ENCODE measurements at places on chromosomes 4 and X.

- DNase-seq, result no peak
These were observed 93.8 kb upstream of the HELT start for GRCh38 chr4:184924516-184924915.

DNA sequence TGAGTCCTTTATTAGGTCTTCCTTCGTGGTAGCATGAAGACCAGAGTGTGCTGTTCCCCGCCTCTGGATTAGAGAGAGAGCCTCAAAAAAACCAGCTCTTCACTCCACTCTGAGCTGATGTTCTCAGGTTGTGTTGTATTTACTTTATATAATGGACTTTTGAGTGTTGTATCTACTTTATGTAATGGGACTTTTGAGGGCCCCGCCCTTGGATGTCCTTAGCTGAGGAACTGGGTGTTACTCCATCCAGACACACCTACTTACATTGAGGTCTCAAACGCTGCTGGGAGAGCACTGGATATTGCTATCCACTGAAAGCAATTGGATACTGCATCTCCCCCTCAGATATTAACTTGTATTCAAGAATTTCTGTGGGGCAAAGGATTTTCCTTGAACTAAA lies 28.2 kb downstream of the ATP8A1 start:
- DNase-seq, result no peak

DNA sequence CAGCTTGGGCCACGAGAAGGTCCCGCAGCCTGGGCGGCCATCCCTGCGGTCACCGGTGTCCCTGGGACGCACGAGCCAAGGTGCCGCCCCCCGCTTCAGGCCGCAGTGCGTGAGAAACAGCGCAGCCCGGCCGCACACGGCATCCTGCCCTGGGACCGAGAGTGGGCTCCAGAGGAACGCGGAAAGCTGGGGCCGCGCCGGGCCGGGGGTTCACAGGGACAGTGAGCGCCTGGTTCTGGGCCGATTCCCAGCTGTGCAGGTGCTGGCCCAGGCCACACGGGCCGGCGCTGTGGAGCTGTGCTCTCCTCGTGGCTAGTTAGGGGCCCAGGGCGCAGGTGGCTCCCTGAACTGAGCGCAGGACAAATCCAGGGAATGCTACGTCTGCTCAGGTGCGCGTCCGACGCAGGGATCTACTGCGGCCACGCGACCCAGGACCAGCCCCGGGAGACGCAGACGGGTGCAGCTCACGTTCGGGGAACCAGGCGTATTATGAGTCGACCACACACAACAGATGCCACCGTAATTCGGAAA lies 25.8 kb upstream of the GTPBP6 start:
- DNase-seq, result no peak

GRCh38 chr4:3201718-3202702 lies 46.9 kb upstream of the MSANTD1 start:
- DNase-seq, result peak; percentile 30

- DNase-seq, result no peak
These were observed 231.4 kb downstream of the CWH43 start for GRCh38 chr4:49217492-49217891.

DNA sequence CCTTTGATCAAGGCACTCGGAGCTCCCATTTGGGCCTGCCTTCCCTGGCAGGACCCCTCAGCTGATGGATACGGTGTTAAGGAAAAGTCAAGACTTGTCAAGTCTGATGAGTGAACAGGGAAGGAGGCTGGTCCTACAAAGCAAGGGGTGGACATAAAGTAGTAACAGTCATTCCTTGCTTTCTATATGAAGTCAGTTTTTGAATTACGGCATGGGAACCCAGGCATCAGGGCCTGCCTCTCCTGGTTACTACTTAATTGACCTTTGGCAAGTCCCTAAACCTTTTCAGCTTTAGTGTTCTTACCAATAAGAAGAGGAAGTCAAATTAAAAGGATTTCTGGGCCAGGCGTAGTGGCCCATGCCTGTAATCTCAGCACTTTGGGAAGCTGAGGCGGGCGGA lies 7.0 kb downstream of the CHST7 start:
- DNase-seq, result no peak

GRCh38 chrX:41288641-41289040 lies 45.3 kb upstream of the DDX3X start:
- DNase-seq, result no peak

DNA sequence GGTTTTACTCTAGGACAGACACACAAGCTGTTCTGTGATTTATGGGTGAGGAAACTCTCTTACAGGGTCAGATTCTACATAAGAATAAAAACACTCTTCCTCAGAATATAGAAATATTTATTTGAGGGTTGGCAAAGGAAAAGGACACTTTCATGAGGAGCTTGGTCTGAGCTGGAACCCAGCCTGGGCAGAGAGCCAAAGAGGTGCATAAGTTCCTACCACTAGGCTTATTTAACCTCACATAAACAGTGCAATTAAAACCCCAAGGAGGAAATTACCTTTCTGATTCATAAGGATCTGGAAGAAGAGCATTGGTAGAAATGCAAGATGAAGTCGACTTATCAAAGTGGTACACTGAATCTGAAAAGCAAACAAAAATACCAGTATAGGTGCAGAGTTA lies 32.9 kb downstream of the SETD7 start:
- DNase-seq, result no peak

DNA sequence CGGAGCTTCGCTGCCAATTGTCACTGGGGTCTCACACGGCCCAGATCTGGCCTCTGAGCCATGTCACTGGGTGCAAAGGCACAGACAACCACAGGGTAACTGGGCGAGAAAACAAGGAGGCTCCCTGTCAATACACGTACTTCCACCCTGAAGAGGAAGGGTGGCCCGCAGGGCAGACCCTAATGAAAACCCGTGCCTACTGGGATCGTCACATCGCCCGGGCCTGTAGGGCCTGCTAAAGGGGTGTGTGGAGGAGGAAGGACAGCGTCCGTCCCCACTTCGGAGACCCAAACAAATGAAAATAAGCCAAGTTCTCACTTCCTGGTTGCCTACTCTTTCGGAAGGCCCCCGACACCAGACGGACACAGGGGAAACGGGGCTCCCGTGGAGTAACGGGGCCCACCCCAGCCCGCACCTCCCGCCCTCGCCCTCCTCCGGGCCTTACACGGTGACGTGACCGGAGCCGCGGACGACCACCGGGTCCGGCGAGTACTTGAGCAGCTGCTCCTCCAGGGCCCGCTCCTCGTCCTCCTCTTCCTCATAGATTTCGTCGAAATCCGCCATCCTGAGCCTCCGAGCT lies 578 bp downstream of the CHIC2 start:
- DNase-seq, result peak; percentile 37

DNA sequence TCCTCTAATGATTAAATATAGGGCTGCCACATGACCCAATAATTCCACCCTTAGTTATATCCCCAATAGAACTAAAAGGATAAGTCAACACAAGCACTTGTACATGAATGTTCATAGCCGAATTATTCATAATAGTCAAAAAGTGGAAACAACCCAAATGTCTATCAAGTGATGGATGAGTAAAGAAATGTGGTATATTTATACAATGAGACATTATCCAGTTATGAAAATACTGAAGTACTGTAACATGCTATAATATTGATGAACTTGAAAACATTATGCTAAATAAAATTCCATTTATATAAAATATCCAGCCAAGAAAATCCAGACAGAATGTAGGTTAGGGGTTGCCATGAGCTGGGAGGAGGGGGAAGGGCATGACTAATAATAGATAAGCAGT lies 436.7 kb upstream of the AADAT start:
- DNase-seq, result peak; percentile 71

GRCh38 chrX:1465286-1466231 lies 12.8 kb upstream of the ASMTL start:
- DNase-seq, result no peak

- peak; percentile 9 for DNase-seq
These were observed 216.3 kb downstream of the ADAMTS3 start for GRCh38 chr4:72352711-72353110.

GRCh38 chr4:6754481-6755087 lies 27.9 kb upstream of the KIAA0232 start:
- no peak for DNase-seq

GRCh38 chrX:1412551-1413161 lies 20.7 kb upstream of the SLC25A6 start:
- no peak for DNase-seq
